HL-60 (cell line): ENCODE measurements at places on chromosomes 6 and 20.
A peak's percentile ranks its signal among the peaks of the same experiment; 100 is the strongest.

DNA sequence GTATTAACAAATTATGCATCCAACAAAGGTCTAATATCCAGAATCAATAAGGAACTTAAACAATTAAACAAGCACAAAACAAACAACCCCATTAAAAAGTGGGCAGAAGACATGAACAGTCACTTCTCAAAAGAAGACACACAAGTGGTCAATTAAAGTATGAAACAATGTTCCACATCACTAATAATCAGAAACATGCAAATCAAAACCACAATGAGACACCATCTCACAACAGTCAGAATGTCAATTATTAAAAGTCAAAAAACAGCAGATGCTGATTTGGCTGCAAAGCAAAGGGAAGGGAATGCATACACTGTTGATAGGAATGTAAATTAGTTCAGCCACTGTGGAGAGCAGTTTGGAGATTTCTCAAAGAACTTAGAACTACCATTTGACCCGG is 129.3 kb downstream of the PFDN4 start:
- no peak for DNase-seq

GRCh38 chr6:16398587-16398986 is 160.2 kb downstream of the GMPR start:
- no peak for DNase-seq

DNA sequence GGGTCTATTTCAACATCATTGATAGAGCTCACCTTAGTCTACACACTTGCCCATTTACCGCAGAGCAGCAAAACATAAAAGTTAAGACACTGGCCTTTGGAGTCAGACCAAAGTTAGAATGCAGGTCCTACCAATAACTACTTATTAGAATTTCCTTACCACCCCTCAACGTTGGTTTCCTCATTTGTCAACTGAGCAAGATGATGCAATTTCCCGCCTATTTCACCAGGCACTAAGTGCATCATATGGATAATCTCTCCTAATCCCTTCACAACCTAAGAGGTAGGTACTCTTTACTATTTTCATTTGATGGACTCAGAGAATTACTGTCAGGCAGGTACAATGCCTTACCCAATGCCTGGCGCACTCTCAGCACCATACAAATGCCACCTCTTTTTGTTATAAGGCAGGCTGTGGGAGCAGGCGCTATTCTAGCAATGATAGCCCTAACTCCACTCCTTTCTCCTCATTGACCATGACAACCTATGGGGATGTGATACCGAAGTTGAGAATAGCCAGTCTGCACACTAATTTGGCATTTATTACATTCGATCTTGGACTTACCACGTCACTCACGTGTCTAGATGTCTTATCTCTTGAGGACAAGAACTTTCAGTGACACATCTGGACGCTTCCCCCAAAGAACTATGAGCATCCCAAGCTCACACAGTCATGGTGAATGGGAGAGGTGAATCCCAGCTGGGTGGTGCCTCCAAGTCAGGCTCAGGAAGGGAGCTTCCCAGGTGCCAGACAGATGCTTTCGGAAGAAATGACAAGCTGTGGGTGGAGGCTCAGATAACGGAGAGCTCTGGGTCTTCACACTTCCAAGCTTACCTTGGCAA is 128.1 kb upstream of the STMND1 start:
- DNase-seq = peak; percentile 49

DNA sequence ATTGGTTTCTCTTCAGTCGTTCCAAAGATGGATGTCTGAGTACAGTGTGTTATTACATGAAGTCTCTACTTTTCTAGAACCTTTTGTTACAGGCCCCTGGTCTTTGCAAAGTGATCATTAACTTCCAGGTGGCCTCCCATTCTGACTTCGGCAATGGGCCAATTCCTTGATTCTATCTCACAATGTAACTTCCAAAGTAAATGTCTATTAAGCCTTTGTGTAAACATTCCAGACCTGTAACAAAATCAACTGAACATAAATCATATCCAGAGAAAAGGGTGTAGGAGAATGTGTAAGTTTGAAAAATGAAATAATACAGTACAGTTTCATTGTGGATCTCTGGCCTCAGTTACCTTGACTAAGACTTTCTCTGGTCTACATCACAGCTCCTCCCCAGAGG is 187.8 kb upstream of the JAG1 start:
- no peak for DNase-seq

DNA sequence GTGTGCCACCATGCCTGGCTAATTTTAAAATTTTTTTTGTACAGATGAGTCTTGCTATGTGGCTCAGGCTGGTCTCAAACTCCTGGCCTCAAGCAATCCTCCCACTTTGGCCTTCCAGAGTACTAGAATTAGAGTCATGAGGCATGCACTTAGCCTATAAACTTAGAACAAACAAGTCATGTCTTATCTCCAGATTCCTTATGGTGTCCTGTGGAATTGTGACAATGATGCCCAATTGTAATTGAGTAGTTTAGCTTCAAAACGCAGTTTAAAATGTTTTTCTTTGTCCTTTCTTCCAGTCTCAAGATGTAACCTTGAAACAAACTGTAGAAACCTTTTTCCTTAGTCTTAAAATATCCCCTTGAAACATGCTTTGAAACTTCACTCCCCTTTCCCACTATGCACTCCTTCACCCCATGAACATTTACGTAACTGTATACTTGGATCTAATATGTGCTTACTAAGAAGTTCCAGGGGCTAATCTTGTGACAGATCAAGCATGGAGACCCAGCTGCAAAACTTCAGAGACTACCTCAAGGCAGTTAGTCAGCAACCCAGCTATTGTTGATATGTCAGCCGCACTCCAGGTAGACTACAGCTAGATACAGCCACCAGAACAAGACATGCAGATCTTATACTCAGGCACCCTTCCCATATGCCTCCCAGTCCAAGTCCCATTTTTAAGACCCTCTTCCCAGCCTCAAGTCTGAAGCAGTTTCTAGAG is 46.2 kb downstream of the MAN1A1 start:
- no peak for DNase-seq

- DNase-seq = no peak
These were observed 18.2 kb downstream of the FERMT1 start for GRCh38 chr20:6104493-6105188.

DNA sequence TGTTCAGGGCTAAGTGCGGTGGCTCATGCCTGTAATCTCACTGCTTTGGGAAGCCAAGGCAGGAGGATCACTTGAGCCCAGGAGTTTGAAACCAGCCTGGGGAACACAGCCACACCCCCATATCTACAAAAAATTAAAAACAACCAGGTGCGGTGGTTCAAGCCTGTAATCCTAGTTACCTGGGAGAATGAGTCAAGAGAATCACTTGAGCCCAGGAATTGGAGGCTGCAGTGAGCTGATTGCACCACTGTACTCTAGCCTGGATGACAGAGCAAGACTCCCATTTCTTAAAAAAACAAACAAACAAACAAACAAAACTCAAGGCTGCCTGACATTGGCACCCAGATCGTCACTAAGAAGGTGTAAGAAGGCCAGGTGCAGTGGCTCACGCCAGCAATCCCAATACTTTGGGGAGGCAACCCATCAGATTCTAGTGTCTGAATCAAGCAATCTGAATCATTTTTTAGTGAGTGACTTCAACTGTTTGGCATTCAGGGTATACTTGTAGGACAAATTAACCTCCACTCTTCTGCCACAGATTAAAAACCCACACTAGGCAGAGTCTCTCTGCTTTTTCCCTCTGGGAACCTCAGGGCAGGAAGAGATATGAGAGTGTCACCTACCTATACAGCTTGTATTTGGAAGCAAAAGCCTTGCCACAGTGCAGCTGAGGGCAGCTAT is 6.1 kb downstream of the PLAGL2 start:
- no peak for DNase-seq

GRCh38 chr20:23266530-23267398 is 83.8 kb upstream of the NXT1 start:
- DNase-seq = no peak

DNA sequence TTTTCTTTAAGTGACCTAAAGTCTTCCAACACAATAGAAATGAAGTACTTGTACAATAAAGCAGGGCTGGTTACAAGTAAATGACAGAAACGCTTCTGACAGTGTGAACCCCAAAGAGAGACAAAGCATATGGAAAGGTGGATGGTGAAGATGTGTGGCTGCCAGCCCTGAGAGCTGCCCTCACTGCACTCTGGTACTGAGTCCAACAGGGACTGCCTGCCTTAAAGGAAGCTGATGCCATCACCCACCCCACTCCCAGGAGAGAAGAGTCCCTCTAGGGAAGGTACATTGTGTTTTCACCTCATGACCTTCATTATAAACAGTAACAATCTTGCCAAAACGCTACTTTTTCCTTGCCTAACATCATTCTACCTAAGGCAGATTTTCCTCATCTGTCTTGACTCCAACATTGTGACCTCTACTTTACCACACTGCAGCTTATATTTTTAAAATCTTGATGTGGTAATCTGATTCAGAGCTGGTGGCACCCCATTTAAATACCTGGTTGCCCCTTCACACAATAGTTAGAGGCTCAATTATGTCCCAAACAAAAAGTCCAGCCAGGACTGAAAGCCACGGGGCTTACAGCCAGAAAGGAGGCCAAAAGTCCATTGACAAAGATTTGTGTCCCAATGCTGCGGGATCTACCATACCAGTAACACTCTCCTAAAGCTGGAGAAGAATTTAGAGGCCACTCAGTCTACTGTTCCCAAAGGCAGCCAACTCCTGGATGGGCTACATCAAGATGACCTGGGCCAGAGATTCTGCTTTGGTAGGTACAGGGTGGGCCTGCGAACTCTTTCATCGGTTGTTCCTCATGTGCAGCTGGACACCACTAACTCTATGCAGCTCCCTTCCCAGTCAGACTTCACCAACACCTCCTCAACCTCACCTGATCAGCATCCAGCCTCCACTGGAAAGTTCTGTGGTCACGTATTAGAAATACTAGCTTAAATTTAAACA is 4.4 kb downstream of the APMAP start:
- DNase-seq = no peak

GRCh38 chr6:153959276-153959675 is 79.8 kb upstream of the OPRM1 start:
- DNase-seq = no peak

DNA sequence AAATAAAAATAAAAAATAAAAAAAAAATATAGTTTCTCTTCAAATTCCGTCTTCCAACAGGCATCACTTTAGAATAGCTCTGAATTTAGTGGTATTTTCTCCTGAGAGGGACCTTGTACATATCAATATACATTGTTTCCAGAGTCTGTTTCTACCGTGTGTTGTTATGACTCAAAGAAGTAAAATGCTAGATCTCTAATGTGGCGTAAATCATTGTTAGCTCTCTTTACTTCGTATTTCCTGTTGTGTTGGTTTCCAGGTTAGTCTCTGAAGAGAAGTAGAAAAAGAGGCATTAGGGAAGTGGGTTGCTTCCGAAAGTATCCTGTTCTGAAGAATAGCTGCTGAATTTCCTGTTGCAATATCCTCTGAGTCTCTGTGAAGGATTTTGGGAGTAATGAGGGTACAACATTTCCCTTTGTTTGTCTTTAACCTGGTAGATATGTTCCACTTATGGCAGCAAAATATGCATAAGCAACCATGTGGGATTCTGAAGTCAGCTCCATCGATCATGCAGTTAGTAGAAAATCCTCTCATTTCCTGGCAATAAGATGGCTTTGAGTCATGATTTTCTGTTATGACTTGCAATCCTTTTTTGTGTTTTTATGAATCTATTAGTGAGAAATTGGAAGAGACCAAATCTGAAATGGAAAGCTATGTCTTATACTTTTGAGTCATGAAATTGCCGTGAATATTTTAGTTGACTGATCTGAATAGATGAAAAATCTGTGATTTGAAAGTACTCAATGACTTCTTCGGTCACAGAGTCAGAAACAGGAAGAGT is 42.0 kb upstream of the MCHR2 start:
- DNase-seq = no peak

DNA sequence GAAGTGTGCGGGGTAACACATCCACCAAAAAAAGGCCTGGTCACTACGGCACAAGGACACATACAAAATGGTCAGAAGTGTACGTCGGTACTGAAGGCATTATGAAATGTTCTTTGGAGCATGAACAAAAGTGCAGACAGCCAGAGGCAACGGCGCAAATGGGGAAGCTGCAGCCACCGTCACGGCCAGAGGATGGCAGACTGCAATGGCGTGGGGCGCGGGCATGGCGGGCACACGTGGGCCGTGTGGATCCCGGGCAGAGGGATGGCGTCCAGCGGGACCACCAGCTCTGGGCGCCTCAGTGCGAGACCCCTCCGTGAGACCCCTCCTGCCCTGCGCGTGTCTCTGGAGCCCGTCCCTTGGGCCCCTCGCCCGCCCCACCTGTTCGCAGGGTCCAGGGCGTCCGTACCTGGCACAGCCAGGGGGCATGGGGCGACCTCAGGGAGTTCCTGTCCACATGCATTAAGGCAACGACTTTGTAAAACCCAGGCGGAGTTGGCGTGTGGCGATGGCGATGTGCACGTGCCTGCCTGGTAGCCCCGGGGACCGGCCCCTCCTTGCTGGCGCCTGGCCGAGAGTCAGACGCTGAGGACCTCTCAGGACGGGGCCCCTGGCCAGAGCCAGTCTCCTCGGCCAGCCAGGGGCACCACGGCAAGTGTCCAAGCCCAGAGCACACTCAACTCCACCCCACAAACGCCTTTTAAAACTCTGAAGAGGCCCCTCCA is 39.5 kb upstream of the CHRNA4 start:
- no peak for DNase-seq

DNA sequence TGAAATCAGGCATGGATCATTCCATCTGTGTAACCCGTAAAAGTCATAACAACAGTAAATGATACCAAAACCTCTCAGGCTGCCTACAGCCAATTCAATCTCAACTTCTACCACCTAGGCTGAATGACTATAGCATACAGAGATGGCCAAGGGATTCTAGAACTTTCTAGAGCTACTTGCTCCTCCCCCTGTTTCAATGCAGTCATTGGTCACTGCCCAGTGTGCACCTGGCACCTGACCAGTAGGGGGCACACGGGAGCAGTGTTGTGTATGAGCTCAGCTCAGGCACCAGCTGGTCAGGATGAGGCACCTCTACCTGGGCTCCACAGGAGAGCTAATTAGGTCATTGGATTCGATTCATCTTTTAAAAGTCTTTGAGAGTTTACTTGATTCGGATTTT is 86.2 kb downstream of the PLEKHG1 start:
- DNase-seq = peak; percentile 58

- no peak for DNase-seq
These were observed 9.9 kb upstream of the HIVEP2 start for GRCh38 chr6:142954844-142955243.

DNA sequence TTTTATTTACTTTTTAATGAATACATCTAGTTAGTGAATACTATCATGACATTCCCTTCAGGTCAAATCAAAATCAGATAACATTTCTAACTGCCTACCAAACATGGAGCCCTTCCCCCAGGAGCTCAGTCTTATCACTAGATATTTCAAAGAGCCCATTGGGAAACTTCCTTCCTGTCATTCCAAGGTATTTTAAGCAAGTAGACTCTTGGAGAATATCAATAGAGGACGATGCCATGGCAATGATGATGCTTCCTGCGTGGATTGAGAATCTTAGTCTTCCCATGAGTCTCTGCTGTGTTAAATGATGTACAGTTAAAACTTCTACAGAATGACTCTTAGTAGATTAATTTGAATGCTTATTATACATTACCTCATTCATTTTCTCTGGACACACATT is 384.9 kb downstream of the CENPW start:
- DNase-seq = no peak

GRCh38 chr6:452301-453067 is 60.9 kb downstream of the IRF4 start:
- no peak for DNase-seq
